Gastrocnemius medialis (tissue), 4 donors: ENCODE measurements at places on chromosomes 11 and 22. TPM values are rescaled to one million over a fixed set of nuclear protein-coding genes. Genes with fewer than 3 reads are reported as not detected.

The GAS2L1 gene
- total RNA-seq = 5.1 TPM

The FGF19 gene
- not detected for total RNA-seq

The PLEKHB1 gene
- total RNA-seq = 4.2 TPM

The CCDC88B gene
- total RNA-seq = 5.2 TPM

The CHORDC1 gene
- 60.3 TPM for total RNA-seq

The STK33 gene
- 1.7 TPM for total RNA-seq

The SULT4A1 gene
- not detected for total RNA-seq

The IL10RA gene
- 2.3 TPM for total RNA-seq
